Effector memory CD8-positive, alpha-beta T cell (primary cell): ENCODE measurements at places on chromosomes 6 and 20.

DNA sequence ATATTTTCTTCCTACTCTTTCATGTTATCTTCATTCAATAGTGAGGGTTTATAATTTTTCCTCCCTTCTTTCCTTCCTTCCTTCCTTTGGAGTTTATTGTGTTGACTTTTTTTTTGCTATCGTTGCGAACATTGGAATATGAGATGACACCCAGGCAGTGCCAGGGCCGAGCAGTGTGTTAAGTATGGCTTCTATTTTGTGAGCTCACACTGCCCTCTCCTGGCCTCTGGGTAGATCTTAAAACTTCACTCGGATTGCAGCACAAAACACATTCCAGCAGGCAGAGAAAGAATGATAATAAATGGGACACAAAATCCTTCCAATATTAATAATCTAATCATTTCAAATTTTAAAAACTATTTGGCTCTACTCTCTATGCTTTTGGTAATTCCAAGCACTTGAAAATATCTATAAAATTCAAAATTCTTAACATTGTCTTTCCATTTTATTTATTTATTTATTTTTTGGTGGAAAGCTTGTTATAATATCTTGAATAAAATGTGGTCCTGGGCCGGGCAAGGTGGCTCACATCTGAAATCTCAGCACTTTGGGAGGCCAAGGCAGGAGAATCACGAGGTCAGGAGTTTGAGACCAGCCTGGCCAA lies 147.4 kb upstream of the OLIG3 start:
- peaks cover 9% of the 10 kb centered on the region for H3K4me1 ChIP-seq
- no peaks in the 10 kb centered on the region for H3K36me3 ChIP-seq
- no peak overlapping the region for H3K27ac ChIP-seq
- peaks cover 2% of the 10 kb centered on the region for H3K27me3 ChIP-seq
- DNase-seq: peak; percentile 56
- no peak overlapping the region for H3K4me3 ChIP-seq

DNA sequence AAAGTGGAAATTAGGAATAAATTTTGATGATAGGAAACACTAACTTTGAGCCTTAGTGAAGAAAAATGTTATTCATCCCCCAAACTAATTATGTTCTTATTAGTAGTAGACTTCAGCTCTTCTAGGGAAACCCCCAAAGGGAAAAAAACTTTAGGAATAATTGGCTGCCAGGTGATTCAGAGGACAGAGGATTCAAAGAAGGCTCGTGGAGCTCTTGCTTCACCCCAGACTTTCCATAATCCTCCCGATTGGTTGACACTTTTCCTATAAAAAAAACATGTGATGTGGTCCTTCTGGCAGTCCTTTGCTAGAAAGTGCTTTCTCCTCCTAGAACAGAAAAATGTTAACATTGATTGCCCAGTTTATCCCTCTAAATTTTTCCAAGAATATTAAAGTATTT lies 5.6 kb upstream of the CCDC170 start:
- no peak for DNase-seq
- H3K27ac ChIP-seq: no peak overlapping the region
- no peaks in the 10 kb centered on the region for H3K36me3 ChIP-seq
- no peak overlapping the region for H3K4me3 ChIP-seq
- no peaks in the 10 kb centered on the region for H3K4me1 ChIP-seq
- H3K27me3 ChIP-seq: peaks cover 4% of the 10 kb centered on the region

DNA sequence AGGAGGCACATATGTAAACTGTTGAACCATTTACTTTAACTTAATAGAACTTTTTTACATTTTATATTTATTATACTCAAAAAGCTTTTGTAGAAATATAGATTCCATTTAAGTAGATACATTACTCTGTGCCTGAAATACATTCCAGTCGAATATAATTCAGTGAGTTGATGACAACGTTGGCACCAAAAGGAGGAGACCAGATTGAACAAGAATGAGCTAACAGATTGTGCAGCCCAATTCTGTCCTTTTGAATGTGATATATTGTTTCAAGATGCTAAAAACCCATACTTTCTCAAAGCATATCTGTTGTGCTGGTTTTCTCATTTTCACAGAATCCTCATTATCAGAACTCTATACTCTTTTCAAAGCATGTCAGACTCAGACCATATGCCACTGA lies 147.4 kb upstream of the SIM1 start:
- H3K27ac ChIP-seq: no peak overlapping the region
- no peak for DNase-seq
- H3K36me3 ChIP-seq: peaks cover 7% of the 10 kb centered on the region
- no peaks in the 10 kb centered on the region for H3K4me1 ChIP-seq

GRCh38 chr6:37485291-37485702 lies 14.4 kb downstream of the CCDC167 start:
- H3K4me3 ChIP-seq: no peak overlapping the region
- peaks cover 33% of the 10 kb centered on the region for H3K4me1 ChIP-seq
- peaks cover 39% of the 10 kb centered on the region for H3K36me3 ChIP-seq
- no peaks in the 10 kb centered on the region for H3K27me3 ChIP-seq
- DNase-seq: no peak
- peak overlapping the region; percentile 44 for H3K27ac ChIP-seq

- no peaks in the 10 kb centered on the region for H3K36me3 ChIP-seq
- H3K4me3 ChIP-seq: no peak overlapping the region
- H3K4me1 ChIP-seq: peaks cover under 1% of the 10 kb centered on the region
- DNase-seq: no peak
- H3K27ac ChIP-seq: no peak overlapping the region
- peaks cover 22% of the 10 kb centered on the region for H3K27me3 ChIP-seq
Measured at GRCh38 chr20:29750268-29750899, 1507.1 kb upstream of the DEFB115 start.

GRCh38 chr6:118931436-118931835 lies 3.5 kb downstream of the MCM9 start:
- DNase-seq: no peak
- peaks cover 13% of the 10 kb centered on the region for H3K4me1 ChIP-seq
- H3K27ac ChIP-seq: no peak overlapping the region
- no peak overlapping the region for H3K4me3 ChIP-seq

- H3K36me3 ChIP-seq: no peaks in the 10 kb centered on the region
- H3K4me3 ChIP-seq: no peak overlapping the region
- H3K4me1 ChIP-seq: peaks cover 14% of the 10 kb centered on the region
Measured at GRCh38 chr20:33594743-33595142, 67.4 kb upstream of the C20orf144 start.
